ENCODE measurements at places on chromosomes 2 and 18.

DNA sequence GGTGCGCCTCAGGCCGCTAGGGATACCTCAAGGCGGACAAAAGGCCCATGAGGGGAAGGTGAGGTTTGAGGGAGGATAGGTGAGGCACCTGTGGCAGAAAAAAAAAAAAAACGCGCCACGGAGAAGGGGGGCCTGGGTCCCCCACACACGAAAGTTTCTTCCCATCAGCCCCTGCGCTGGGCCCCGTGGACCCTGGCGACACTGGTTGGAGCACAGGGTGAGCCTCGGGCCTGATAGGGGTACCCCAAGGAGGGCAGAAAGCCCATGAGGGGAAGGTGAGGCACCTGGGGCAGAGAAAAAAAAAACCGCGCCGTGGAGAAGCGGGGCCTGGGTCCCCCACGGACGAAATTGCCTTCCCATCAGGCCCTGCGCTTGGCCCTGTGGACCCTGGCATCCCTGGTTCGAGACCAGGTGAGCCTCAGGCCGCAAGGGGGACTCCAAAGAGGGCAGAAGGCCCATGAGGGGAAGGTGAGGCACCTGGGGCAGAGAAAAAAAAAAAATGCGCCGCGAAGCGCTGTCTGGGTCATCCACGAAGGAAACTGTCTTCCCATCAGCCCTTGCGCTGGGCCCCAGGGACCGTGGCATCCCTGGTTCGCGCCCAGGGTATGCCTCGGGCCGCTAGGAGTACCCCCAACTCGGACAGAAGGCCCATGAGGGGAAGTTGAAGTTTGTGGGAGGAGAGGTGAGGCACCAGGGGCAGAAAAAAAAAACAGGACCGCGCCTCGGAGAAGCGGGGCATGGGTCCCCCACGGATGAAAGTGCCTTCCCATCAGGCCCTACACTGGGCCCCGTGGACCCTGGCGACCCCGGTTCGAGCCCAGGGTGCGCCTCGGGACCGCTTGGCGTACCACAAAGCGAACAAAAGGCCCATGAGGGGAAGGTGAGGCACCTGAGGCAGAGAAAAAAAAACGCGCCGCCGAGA lies 226.2 kb downstream of the CCDC74A start:
- DNase-seq, result no peak

GRCh38 chr2:217527590-217528202 lies 475.1 kb downstream of the TNS1 start:
- no peak for DNase-seq

- no peak for DNase-seq
Measured at GRCh38 chr18:34809451-34810072, 99.5 kb downstream of the DTNA start.

DNA sequence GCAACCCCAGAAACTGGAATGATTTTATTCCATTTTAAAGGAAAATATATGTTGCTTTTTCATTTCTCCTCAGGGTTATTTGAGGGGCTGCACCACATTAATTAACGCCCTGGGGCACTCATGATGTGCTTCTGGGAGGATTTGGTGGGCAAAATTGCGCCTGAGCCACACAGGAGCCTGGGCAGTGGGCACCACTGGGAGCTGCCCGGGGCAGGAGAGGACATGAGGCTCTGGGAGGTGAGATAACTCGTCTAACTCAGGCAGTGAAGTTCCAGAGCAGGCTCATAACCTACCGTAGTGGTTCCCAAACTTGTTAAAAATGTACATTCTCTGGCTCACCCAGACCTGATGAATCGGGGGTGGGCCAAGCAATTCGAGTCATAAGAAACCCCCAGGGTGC lies 68.3 kb downstream of the EDAR start:
- no peak for DNase-seq

DNA sequence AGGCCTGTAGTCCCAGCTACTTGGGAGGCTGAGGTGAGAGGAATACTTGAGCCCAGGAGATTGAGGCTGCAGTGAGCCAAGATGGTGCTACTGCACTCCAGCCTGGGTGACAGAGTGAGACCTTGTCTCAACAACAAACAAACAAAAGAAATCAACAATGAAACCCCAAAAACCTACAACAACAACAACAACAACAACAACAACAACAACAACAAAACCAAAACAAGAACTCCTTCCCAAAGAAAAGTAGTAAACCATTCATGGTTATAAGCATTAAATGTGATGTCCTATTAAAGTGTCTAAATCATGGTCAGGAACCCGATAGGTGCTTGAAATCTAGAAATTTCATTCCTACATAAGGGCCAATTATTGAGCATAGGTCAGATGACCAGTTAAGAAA lies 13.5 kb upstream of the IL1R1 start:
- DNase-seq, result no peak

- DNase-seq, result no peak
Measured at GRCh38 chr2:141280037-141280436, 850.8 kb downstream of the LRP1B start.

GRCh38 chr2:203798296-203799087 lies 69.1 kb upstream of the CTLA4 start:
- DNase-seq, result no peak

GRCh38 chr2:156327835-156328695 lies 4.5 kb downstream of the NR4A2 start:
- no peak for DNase-seq

GRCh38 chr18:63236921-63237846 lies 82.4 kb downstream of the BCL2 start:
- DNase-seq, result no peak
